Inflammatory macrophage (primary cell): ENCODE measurements at places on chromosomes 2 and 18.

DNA sequence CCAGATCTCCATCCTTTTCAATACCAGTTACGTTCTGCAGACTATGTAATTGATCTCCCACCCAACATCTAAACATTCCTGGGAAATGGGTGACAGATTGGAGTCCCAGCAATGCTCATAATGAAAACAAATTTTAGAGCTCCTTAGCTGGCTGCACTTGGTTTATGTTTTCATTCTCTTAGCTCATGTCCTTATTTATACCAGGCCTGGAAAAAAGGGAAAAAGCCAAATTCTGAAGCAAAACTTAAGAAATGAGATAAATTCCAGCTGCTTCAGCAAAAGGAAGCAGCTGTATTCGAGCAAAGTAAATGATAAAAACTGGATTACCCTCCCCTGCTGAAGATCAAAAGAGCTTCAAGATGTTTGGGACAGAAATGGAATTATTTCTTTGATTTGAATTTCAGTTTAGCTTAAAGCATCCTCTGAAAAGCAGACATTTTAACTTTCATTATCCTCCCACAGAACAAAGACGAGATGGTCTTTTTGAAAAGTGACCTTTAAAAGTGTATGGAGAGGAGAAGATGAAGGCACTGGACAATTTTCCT is 196.5 kb upstream of the THUMPD2 start:
- DNase-seq: no peak

DNA sequence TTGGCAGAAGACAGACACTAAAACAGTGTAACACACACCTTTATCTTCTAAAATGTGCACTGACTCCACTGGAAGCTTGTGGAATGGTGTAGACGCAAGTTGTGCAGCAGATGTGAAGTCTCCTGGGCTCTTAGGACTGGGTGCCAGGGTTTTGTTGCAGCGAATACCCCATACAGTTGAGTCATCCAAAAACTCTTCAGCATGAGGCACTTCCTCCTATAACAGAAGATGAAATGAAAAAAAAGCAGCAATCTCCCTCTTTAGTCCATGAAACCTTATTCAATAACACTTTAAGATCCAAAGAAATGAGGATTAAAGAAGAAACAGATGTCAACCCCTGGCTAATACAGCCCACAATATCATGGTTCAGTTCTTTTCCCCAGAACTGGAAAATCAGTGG is 22.2 kb downstream of the BUB1 start:
- DNase-seq: no peak

DNA sequence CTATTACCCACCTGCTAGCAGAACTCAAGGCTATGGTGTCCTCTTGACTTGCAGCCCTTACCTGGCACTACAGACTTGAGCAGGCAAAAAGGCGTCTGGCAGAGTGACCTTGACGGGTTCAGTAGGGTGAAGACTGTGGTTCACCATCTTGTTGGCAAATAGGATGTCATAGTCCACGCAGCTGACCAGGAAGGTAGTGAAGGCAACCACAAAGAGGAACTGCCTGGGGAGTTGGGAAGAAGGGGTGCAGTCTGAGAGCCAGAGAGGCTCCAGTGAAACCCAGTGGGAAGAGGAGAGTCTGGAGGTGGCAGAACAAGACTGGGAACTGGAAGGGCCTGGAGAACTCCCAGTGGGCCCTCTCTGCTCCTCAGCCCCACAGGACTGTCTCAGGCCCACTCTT is 4.1 kb downstream of the ATG9A start:
- DNase-seq: peak; percentile 89

DNA sequence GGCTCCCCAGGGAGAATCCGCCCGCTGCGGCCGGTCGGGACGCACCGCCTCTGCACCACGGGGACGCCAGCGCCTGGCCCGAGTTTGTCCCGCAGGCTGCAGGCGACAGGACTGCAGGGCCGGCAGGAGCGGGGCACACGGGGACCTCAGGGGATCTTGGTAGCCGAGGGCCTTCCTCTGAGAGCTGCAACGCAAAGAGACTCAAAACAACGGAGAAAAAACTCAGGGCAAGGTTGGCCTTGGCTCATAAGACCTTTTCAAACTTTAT is 79.7 kb downstream of the ARHGEF4 start:
- no peak for DNase-seq

GRCh38 chr2:20599001-20599600 is 51.8 kb downstream of the HS1BP3 start:
- no peak for DNase-seq

GRCh38 chr2:75003773-75004172 is 45.3 kb downstream of the POLE4 start:
- DNase-seq: no peak

GRCh38 chr2:231665245-231666170 is 42.8 kb upstream of the PTMA start:
- no peak for DNase-seq

DNA sequence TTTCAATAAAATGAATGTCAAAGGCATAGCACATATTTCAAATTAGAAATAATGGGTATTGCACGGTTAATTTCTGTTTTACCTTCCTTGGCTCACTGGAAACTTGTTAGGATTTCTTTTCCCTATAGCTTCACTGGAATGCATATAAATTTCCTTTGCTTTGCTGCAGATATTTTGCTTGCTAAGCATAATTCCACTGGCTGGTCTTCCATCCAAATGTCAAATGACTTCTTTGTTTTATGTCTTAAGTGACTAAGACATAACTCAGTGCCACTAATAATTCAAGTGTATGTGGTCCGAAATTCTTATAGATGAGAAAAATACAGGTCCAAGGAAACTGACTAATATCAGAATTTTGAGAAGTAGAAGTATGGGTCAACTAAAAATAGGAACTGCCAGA is 182.8 kb upstream of the PGAP1 start:
- no peak for DNase-seq

- DNase-seq: no peak
Observed at GRCh38 chr18:27144672-27145071, 40.4 kb downstream of the CHST9 start.

GRCh38 chr2:10413991-10414451 is 34.1 kb downstream of the ODC1 start:
- no peak for DNase-seq

- DNase-seq: no peak
Observed at GRCh38 chr2:40797120-40797519, 345.2 kb upstream of the SLC8A1 start.

GRCh38 chr2:12759248-12759647 is 42.5 kb downstream of the TRIB2 start:
- DNase-seq: no peak

GRCh38 chr2:86068648-86069047 is 37.0 kb downstream of the POLR1A start:
- DNase-seq: no peak

GRCh38 chr2:230697676-230698075 is 15.0 kb upstream of the CAB39 start:
- DNase-seq: no peak

GRCh38 chr2:210286123-210286680 is 28.8 kb downstream of the MYL1 start:
- no peak for DNase-seq

- DNase-seq: no peak
Observed at GRCh38 chr2:201414099-201415023, 36.9 kb downstream of the TRAK2 start.

DNA sequence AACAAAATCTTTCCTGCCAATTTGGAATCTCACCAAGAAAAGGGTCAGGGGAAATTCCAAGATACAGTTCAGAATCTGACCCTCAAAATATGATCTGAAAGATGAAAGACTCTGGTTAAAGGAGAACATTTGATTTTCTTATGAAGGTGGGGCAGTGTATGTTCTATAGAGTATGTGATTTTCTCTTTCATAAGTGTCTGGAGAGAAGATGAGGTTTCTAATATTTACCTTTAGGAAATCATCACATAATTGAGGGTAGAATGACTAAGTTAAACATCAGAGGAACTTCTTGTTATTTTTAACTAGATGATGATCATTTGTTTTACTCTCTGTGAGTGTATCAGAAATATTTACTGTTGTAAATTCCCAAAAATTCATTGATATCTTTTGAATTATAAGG is 27.8 kb upstream of the MBOAT2 start:
- no peak for DNase-seq

- no peak for DNase-seq
Observed at GRCh38 chr2:123953846-123954245, 71.2 kb upstream of the CNTNAP5 start.

DNA sequence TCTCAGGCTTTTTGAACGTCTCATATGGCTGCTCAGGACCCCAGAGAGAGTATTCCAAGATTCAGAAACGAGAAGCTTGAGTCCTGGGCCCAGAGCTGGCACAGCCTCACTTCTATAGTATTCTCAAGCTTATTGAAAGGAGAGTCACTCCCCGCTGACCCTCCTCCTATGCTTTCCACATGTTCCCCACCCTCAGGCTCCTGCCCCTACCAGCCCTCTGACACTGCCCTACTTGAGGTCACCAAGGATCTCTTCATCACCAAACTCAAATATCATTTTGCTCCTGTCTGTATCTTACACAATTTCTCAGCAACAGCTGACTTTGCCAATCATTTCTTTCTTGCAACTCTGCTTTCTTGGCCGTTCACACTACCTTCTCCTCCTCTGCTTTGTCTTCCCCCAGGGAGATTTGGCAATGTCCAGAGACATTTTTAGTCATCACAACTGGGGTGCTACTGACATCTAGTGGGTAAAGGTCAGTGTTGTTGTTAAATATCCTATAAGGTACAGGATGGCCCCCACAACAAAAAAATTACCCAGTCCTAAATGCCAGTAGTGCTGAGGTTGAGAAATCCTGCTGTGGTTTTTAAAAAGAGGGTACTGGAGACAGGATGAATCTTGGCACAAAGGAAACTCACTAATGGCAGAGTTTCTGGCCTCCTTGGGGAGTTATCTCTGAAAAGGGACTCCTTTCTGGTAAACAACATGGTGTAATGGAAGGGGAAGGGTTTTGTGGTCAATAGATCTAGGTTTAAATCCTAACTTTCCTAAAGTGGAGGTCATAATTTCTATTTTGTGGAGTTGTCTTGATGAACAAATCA is 26.9 kb upstream of the INSIG2 start:
- peak; percentile 81 for DNase-seq

DNA sequence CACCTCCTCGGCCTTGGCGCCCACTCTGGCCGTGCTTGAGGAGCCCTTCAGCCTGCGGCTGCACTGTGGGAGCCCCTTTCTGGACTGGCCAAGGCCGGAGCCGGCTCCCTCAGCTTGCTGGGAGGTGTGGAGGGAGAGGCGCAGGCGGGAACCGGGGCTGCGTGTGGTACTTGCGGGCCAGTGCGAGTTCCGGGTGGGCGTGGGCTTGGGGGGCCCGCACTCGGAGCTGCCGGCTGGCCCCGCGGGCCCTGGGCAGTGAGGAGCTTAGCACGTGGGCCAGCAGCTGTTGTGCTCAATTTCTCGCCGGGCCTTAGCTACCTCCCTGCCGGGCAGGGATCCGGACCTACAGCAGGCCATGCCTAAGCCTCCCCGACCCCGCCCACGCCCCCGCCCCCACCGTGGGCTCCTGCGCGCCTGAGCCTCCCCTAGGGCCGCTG is 25.3 kb upstream of the TNP1 start:
- no peak for DNase-seq

GRCh38 chr18:75172299-75173124 is 36.4 kb downstream of the PTGR3 start:
- DNase-seq: no peak

DNA sequence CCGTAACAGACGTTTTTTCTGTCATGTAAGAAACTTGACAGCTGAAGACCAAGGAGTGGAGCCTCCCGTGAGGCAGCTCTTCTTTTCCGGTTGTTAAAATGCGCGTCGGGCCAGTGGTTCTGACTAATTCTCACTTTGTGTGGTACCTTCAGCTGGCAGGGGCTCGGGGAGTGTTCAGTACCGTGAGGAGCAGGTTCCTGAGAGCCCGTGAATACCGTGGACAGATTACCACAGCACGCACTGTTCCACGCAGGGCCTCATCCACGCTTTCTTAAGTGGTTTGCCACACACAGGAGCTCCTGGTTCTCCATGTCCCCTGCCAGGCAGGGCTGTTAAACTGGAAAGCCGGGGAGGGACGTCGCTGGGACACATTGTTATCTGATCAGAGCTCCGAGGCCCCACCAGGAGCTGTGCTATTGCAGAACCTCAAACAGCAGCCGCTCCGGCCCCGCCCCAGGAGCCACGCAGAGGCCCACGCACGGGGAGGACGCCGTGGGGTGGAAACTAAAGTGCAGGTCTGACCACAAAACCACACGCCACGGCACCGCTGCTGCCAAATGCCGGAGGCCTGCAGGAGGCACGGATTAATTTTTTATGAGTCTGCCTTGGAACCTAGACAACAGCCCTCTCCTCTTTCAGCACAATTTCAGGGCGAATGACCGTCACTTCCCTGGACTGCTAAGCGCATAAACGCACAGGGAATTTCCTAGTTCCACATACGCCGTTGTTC is 43.3 kb downstream of the NFATC1 start:
- no peak for DNase-seq

DNA sequence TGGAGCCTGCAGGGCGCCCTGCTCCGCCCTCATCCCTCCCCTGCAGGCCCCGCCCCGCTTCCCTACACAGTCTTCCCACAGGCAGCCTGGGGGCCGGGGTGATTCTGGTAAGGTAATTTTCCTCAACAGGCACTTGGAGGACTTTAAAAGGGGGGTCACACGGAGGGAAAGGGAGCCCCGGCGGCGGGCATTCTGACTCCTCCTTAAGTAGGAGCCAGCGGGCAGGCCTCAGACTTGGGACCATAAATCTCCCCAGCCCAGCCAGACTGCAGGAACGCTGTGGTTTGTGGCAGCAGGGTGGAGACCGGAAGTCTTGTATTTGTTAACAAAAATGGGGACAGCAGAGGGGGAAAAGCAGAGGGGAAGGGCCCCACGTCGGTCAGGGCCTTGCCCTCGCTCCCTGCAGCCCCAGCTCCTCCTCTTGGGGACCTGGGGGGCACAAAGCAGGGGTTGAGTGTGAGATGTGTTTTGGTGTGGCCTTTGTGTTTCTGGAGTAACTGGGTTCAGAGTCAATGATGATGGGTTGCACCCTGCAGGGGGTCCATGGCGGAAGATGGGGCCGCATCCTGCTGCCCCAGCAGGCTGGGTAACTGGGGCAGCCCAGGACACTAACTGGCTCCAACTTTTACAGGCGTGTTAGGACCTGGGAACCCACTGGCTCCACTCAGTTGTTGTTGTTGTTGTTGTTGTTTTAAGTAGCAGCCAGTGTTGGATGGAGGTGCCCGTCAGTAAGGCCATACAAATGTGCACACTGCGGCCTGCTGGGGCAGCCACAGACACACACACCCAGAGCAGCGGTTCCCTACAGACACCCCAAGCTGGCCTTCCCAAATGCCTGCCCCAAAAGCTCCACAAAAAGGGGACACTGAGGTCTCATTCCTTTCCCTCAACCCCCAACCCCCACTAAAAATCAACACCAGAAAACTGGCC is 27.7 kb downstream of the SMAD7 start:
- DNase-seq: peak; percentile 55

GRCh38 chr2:147665105-147665504 is 179.7 kb upstream of the ACVR2A start:
- DNase-seq: peak; percentile 18

GRCh38 chr2:238726670-238727584 is 121.0 kb upstream of the TWIST2 start:
- DNase-seq: no peak

GRCh38 chr2:65662654-65663432 is 230.4 kb upstream of the SPRED2 start:
- DNase-seq: no peak
